ENCODE measurements at places on chromosomes 2 and 18.

DNA sequence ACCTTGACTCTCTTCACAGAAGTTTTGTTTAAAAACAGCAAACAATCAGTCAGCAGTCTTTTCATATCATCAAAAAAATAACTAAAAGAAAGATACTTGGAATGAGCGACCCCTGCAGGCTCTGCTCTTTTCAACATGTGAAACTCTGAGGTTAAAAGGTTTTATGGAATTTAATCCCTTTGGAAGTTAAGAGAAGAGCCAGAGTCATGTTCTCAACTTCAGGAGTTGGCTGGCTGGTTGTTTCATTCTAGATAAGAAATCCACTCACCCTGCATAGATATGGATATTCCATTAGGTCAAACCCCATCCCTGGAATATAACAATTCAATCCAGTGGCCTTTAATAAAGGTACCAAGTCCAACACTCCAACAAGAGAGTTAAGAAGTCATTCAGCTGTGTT, 115.6 kb upstream of the RMDN2 start:
- no peak for DNase-seq
- no peak overlapping the region for H3K27ac ChIP-seq
- H3K4me3 ChIP-seq = no peak overlapping the region
- no peaks in the 10 kb centered on the region for H3K4me1 ChIP-seq

DNA sequence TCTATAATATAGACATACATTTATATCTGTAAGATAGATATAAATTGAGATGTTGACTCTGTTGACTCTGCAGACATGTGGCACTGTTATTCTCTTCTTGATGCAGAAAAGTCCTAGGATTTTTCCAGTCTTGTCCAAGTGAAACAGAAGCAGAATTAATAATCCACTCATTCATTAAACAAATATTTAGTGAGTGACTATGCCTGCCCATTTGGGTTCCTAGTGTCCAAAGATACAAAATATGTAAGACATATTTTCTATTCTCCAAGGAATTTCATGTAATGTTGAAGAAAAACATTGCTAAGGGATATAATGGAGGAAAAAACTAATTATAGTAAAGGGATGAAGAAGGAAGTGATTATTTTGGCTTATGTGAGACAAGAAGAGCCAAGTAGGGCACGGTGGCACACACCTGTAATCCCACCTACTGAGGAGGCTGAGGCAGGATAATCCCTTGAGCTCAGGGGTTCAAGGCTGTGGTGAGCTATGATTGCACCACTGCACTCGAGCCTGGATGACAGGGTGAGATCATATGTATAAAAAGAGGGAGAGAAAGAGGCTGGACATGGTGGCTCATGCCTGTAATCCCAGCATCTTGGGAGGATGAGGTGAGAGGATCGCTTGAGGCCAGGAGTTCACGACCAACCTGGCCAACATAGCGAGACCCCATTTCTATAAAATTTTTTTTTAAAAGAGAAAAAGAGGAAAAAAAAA, 19.9 kb upstream of the PLEKHH2 start:
- H3K4me3 ChIP-seq = no peak overlapping the region
- H3K36me3 ChIP-seq = no peaks in the 10 kb centered on the region
- DNase-seq = no peak

DNA sequence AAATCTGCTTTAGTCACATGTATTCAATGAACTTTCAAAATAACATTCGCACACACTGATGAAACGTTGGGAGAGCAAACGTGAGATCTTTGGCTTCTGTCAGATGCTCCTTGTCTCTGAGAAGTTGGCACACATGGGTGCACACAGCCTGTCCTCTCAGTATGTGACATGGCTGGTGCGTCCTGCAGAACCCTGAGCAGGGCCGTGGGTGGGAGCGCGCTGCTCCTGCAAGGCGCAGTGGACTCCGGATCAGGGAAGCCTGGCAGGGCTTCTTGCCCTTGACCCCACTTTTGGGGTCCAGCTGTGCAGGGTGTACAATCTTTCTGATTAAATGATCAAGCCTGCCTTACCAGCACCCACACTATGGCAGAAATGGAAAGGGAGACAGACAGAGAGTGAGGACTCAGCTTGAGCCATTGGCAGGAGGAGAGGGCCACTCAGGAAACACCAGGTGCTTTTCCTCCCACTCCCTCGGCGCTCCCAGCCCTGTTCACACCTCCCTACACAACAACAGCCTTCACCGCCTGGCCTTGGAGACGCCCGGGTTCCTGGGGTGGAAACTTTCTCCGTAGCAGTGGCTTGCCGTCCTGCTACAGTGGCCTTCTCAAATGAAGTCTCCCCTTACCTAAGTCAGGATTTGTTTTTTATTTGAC, 108.4 kb upstream of the SNTG2 start:
- no peak overlapping the region for H3K27ac ChIP-seq
- H3K27me3 ChIP-seq = no peaks in the 10 kb centered on the region
- no peak overlapping the region for H3K4me3 ChIP-seq
- DNase-seq = no peak

DNA sequence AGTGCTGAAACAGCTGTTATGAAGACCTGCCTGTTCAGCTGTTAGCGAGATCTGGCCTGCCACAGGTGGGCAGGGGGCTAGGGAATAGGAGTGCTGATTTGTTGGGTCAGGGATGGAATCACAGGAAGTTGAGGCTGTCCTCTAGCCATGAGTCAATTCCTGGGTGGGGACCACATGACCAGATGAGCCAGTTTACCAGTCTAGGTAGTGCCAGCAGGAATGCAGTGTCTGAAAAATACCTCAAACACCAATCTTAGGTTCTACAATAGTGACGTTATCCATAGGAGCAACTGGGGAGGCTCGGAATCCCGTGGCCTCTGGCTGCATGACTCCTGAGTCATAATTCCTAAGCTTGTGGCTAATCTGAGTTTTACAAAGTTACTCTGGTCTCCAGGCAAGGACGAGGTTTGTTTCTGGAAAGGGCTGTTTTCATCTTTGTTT, 44.9 kb downstream of the DYSF start:
- no peak for DNase-seq
- no peak overlapping the region for H3K27ac ChIP-seq
- no peaks in the 10 kb centered on the region for H3K27me3 ChIP-seq
- no peaks in the 10 kb centered on the region for H3K36me3 ChIP-seq
- H3K4me1 ChIP-seq = no peaks in the 10 kb centered on the region

DNA sequence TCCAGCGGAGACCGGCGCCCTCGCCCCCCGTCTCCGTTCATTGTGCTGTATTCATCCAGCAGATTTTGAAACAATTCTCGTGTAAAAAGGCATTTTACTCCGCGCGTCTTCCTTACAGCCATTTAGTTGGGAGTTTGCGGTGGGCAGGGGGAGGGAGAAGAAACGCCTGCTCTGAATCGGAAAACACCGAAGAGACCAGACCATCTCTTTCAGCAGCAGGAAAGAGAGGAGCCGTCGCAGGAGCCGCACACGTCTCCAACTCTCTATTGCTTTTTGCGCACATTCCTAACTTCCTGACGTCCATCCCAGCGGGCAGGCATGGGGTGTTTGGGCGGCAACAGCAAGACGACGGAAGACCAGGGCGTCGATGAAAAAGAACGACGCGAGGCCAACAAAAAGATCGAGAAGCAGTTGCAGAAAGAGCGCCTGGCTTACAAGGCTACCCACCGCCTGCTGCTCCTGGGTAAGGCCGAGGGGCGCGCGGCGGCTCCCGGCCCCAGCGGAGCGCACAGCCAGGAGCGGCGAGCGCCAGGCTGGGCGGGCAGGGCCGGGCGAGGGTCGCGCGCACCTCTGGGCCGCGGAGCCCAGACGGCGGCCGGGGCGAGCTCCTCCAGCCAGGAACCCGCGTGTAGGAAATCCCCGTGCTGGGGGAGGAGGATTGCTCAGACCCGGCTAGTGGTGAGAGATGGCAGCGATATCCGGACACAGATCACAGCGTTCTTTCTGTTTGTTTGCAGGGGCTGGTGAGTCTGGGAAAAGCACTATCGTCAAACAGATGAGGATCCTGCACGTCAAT, 63.2 kb downstream of the GNAL start:
- H3K4me1 ChIP-seq = no peaks in the 10 kb centered on the region
- no peaks in the 10 kb centered on the region for H3K36me3 ChIP-seq
- H3K4me3 ChIP-seq = no peak overlapping the region
- no peak for DNase-seq

- no peak overlapping the region for H3K27ac ChIP-seq
- no peak overlapping the region for H3K4me3 ChIP-seq
- no peaks in the 10 kb centered on the region for H3K36me3 ChIP-seq
These were observed 202.8 kb downstream of the PIK3C3 start for GRCh38 chr18:42157878-42158277.

GRCh38 chr2:10541775-10542432, 93.8 kb upstream of the ODC1 start:
- H3K4me3 ChIP-seq = no peak overlapping the region
- H3K27me3 ChIP-seq = no peaks in the 10 kb centered on the region
- no peaks in the 10 kb centered on the region for H3K4me1 ChIP-seq
- no peak overlapping the region for H3K27ac ChIP-seq

DNA sequence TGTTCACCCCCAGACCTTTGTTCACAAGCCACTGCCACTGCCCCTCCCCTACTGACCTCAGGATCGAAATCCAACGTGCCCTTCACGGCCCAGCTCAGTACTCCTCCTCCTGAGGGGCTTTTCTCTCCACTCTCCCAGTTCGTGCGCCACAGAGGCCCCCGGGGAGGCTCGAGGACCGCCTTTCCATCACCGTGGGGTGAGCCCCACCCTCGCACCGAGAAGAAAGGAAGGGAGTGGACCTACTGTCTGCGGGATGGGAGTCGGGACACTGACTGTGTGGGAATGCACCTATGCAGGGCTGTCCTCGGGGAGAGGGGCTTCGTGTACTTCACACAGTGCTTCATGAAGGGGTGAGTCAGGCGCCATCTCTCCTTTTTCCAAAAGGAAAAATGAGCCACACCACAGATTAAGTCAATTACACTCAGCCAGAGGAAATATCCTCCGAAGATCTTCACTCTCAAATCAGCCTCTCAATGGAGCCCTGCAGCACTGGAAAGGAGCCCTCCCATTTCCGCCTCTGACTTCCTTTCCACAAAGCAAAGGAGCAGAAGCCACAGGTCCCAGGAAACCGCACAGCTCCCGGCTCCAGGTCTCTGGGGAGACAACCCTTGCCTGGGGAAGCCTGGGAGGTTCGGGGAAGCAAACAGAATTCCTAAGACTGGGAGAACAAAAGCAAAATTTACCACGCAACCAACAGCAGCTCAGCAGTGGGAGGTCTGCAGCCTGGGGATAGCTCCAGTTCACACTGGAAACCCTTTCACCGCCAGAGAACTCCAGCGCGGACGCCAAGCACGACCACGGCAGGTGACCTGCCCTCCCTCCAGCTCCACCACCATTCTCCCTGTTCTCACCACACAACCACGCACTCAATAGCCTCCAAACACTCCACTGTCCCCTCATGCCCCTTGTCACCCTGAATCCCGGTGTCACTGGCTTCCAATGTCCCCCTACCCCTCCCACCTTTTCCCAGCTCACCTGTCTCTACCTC, 21.6 kb downstream of the ADCY3 start:
- no peaks in the 10 kb centered on the region for H3K4me1 ChIP-seq
- no peaks in the 10 kb centered on the region for H3K27me3 ChIP-seq
- no peaks in the 10 kb centered on the region for H3K36me3 ChIP-seq
- H3K27ac ChIP-seq = no peak overlapping the region
- H3K4me3 ChIP-seq = no peak overlapping the region

DNA sequence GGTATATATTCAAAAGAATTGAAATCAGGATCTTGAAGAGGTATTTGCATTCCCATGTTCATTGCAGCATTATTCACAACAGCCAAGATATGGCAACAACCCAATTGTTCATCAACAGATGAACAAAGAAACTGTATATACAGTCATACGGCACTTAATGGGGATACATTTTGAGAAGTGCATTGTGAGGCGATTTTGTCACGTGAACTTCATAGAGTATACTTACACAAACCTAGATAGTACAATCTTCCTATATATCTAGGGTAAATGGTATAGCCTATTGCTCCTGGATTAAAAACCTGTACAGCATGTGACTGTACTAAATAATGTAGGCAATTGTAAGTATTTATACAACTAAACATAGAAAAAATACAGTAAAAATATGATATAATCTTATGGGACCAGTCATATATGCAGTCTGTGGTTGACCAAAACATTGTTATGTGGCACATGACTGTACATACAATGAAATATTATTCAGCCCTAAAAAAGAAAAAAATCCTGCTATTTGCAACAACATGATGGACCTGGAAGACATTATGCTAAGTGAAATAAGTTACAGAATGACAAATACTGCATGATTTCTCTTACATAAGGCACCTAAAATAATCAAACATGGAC, 9.2 kb upstream of the BBS5 start:
- no peak for DNase-seq
- H3K4me1 ChIP-seq = no peaks in the 10 kb centered on the region
- no peaks in the 10 kb centered on the region for H3K27me3 ChIP-seq
- no peaks in the 10 kb centered on the region for H3K36me3 ChIP-seq
- H3K4me3 ChIP-seq = no peak overlapping the region

DNA sequence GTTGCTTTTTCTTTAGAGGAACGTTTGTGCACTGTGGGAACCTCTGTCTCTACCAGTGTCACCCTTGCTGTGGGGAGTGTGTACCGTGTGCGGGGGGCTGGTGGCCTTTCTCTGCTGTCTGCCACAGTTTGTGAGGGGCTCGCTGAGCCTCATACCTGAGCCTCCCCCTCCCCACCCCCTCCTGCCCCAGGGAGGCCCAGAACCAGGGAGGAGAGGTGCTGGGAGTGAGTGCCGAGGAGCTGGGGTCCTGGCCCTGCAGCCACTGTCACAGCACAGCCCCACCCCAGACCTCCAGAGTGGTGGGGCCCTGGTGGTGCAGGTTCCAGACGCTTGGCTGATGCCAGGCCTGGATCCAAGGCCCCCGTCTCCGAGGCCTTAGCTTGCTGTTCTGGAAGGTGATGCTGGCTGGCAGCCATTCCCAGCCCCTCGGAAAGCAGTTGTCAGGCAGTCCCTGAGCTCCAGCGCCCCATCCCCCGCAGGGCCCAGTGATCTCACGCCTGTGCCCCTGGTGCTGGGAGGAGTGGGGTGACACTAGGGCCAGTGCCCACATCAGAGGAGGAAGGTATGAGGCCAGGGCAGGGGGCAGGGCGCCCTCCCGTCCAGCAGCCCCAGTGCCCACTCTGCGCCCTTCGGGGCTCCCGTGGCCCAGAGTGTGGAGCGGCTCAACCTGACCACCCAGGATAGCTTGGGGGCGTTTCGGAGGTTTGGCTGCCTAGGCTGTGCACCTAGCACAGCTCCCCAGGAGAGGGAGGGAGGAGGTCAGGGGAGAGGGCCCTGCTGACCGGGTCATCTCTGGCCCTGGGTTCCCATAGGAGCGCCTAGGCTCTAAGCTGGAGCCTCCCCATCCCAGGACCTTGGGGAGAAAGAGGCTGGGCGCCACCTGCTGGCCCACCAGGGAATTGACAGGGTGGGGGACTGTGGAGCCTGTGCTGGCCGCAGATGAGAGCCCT, 53.0 kb upstream of the ALPP start:
- H3K36me3 ChIP-seq = no peaks in the 10 kb centered on the region
- peak; percentile 61 for DNase-seq
- peaks cover 16% of the 10 kb centered on the region for H3K4me1 ChIP-seq
- H3K27ac ChIP-seq = no peak overlapping the region
- no peaks in the 10 kb centered on the region for H3K27me3 ChIP-seq

Data from naive thymus-derived CD4-positive, alpha-beta T cell (primary cell).